Stimulated activated CD4-positive, alpha-beta T cell treated with anti-CD3 and anti-CD28 coated beads, Interleukin-4, amount 100 ng/mL, for 48 hours (primary cell): ENCODE measurements at places on chromosomes 4 and X.

- no peak for DNase-seq
Observed at GRCh38 chrX:153917869-153918268, 8.2 kb downstream of the ARHGAP4 start.

- DNase-seq: no peak
Observed at GRCh38 chr4:20403846-20404245, 152.1 kb downstream of the SLIT2 start.

GRCh38 chr4:184845367-184846021 lies 19.7 kb upstream of the ACSL1 start:
- no peak for DNase-seq

- DNase-seq: no peak
Observed at GRCh38 chrX:40263014-40263560, 165.3 kb upstream of the BCOR start.

DNA sequence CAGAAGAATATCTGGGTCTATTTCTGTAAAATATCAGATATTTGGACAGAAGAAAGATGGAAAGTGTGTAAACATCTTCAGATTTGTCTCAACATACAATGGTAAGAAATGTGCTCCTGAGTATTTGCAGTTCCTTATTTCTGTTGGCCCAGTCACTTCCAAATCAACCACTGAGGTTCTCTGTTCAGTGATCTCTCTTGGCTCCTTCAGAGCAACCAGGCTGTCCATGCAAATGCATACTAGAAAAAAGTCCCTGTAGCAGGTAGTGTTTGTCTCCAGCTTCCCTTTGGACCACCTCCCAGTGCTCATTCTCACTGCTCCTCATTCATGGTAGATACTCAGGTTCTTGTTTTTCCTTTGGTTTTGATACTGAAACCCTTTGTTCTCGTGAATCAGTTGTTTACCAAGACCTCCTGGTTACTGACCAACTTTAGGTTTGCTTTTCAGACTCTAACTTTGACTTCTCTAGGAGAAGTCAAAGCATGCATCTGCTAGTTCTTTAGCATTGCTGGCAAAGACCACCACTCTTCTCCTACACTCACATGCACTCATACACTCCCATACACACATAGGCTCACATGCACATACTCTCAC lies 28.8 kb downstream of the ASIC5 start:
- no peak for DNase-seq

GRCh38 chr4:181193131-181193930 lies 1049.9 kb upstream of the TENM3 start:
- no peak for DNase-seq
